ENCODE measurements at places on chromosomes 3 and 15. TPM values are rescaled to one million over a fixed set of nuclear protein-coding genes. Genes with fewer than 3 reads are reported as not detected.

GRCh38 chr3:66567077-66567476 is 66.3 kb upstream of the LRIG1 start:
- DNase-seq: peak; percentile 31

DNA sequence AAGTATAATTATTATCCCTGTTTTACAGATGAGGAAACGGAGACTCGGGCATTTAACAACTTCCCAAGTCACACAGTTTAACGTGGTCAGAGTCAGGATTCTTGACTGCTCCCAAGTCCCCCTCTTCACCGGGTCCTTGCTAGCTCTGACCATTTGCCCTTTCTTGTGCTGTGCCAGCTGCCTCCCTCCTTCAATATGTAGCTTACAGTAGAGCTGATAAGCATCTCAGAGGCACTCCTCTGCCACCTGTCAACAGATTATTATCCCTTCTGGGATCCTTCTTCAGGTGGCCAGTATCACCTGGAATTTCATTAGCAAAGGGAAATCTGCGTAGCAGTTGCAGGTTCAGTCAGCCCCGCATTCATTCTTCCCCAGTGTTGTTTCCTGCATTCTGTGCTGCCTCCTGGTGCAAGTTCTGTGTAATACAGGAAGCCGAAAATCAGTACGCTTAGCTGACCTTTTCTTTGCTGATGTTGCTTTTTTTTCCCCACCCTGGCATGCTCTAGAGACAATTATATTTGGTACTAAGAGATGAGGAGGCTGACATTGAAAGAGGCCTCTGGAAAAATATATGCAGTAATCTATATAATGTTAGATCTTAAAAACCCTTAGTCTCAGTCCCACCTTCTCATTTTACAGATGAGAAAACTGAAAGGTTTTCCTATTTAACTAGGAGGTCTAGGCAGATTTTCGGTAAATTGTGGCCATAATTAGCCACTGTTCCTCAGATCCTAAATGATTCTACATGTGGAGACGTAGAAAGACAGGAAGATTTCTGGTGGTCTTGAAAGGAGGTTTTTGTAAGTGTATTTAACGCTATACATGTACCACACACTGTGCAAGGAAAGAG is 24.8 kb downstream of the TMOD2 start:
- peak; percentile 38 for DNase-seq

DNA sequence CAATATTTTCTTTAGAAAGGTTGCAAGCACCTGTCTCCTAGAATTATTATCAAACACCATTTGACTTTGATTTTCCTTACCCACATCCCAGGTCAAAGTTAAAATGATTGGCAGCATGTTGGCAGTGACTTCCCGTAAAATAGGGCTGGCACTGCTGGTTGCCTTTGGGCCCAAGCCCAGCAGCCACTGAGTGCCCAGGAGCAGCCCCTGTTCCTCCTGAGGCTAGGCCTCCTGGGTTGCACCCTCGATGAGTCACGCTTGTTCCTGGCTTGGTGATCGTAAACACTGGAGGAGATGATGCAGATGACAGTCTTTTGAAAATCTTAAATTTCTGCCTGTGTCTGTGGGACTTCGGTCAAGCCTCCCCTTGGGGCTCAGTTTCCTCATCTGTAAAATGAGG is 290.0 kb downstream of the TLE3 start:
- peak; percentile 85 for DNase-seq

- peak; percentile 89 for DNase-seq
These were observed 59.1 kb upstream of the COL8A1 start for GRCh38 chr3:99579246-99579645.

DNA sequence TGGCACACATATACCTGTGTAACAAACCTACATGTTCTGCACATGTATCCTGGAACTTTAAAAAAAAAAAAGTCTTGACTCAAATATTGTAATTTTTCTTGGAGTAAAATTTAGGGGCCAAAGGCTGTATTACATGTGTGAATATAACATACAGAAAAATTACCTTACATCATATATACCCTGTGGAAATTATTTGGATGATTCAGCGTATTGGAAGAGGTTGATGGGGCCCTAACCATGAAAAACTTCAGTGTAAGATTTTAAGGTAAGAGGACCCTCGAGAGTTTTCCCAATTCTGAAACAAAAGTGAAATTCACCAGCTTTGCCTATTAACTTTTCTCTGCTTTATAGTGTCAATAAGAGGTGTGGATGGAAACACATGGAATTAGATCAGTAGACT is 56.4 kb downstream of the UBE2E2 start:
- DNase-seq: no peak

DNA sequence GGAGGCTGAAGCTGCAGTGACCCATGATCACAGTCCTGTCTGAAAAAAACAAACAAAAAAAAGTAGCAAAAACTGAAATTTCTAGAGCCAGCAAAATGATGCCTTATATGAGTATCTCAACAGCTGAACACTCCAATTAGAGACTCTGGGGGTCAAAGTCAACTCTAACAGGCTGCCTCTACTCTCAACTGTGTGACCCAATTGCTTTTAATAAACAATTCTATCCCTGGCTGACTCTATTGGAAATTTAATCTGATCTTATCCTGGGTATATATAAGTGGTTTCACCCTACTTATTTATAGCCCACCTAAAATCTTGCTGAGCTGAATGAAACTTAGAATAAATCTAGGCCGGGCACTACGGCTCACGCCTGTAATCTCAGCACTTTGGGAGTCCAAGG is 29.0 kb downstream of the SMARCC1 start:
- no peak for DNase-seq

GOLGA8N gene
- 0.49 TPM for total RNA-seq

- DNase-seq: no peak
These were observed 261.4 kb downstream of the FOXP1 start for GRCh38 chr3:71322154-71322553.

GRCh38 chr3:122414391-122414790 is 1.5 kb downstream of the WDR5B start:
- no peak for DNase-seq

DNA sequence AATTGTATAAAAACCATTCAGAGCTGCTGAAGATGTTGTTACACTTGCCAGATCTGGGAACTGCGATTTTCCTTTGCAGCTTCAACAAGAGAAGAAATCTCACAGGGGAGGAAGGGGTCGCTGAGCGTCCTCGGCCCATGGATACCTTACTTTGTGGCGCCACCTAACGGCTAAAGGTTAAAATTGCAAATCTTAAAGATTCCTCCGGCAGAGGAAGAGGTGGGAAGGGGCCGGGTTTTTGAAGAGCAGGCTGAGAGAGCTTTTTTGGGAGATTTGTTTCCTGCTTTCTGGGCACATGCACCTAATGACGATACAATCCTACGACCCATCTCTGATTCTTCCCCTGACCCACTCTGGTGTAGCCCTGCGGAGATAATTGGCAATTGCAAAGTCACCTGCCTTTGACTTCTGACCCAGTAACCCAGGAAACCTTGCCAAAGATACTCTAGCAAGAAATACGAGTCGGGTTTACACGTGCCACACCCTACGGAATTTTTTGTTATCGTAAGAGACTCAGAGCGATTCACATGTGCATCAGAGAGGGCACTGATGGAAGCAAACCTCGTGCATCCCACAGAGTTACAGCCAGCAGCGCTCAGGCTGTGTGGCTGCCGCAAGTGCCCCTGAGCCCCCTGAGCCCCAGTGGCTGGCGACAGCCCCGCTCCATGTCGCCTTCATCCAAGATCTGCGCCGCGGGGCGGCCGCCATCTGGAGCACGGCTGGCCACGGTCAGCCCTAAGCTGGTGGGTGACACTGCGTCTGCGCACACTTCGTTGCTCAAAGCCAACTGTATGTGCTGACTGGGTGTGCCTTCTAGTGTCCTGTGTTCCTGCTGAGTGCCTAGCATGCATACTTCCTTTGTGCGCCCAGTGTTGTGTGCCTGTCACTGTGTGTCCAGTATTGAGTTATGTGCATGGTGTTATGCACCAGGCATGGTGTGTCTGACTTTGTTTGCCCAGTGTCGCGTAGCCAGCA is 55.2 kb upstream of the CHRNA7 start:
- DNase-seq: peak; percentile 29

DNA sequence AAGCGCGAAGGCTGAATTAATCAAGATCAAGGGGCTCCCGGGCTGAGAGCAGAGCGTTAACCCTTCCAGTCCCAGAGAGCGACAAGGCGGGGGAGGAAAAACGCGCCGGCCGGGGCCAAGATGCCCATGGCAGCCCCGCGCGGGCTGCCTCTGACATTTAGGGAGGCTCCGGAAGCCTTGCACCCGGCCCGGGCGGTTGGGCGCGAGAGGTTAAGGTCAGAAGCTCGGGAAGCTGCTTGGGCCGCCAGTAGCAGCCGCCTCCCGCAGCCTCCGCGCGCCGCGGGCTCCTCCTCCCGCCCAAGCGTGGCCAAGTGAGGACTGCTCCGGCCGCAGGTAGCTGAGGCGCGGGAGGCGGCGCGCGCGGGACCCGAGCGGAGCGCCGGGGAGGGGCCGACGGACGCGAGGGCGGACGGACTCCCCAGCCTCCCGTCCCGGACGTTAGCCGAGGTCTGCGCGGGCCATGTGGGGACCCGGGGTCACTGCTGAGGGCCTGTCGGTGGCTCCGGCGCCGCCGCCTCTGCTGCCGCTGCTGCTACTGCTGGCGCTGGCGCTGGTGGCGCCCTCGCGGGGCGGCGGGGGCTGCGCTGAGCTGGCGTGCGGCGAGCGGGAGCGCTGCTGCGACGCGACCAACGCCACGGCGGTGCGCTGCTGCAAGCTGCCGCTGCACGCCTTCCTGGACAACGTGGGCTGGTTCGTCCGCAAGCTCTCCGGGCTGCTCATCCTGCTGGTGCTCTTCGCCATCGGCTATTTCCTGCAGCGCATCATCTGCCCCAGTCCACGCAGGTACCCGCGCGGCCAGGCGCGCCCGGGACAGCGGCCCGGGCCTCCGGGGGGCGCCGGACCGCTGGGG is at the start of gene C3orf80:
TSS of gene C3orf80 (plus strand) at position 247 of the 850 bp plus-strand sequence. CDS start at position 461, 214 bp downstream.
- DNase-seq: peak; percentile 56

GABRB3 gene
- not detected for total RNA-seq

NANOGP8 gene
- total RNA-seq: not detected

ZNF106 gene
- 37.0 TPM for total RNA-seq

GRCh38 chr3:67017211-67017610 is 19.1 kb downstream of the KBTBD8 start:
- DNase-seq: peak; percentile 54

DNA sequence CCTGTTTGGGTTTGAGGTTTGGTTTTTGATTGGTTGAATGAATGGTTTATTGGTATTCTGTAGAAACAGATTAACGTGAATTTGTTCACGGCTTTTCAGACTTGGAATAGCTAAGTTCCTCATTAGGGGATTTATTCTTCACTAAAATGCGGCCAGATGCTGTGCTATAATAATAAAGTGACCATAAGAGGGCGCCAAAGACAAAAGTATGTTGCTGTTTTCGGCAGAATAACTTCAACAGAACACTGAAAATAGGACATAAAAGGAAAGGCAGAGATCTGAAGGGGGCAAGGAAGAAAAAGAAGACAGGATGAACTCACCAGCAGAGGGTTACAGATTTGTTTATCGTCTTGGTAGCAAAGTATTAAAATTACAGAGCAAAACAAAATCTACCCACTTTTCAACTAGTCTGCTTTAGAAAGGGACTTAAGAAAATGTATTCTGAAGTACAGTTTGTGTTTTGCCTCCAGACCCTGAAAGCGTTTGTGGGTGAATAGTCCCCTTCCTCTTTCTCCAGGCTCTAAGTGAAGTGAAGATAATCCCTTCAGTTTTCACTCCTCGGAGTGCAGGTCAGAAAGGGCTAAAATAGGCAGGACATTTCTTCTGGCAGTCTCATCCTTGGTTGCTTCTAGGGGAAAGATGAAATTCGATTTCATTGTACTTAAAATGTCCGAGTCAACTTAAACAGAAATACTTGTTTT is 147.6 kb downstream of the IL20RB start:
- DNase-seq: peak; percentile 63

- no peak for DNase-seq
These were observed 466 bp upstream of the HCN4 start for GRCh38 chr15:73369154-73369694.

- DNase-seq: peak; percentile 70
These were observed 48.5 kb downstream of the ITGA11 start for GRCh38 chr15:68383161-68384074.

- DNase-seq: peak; percentile 28
These were observed 490 bp downstream of the TOMM70 start for GRCh38 chr3:100400419-100400779.

DNA sequence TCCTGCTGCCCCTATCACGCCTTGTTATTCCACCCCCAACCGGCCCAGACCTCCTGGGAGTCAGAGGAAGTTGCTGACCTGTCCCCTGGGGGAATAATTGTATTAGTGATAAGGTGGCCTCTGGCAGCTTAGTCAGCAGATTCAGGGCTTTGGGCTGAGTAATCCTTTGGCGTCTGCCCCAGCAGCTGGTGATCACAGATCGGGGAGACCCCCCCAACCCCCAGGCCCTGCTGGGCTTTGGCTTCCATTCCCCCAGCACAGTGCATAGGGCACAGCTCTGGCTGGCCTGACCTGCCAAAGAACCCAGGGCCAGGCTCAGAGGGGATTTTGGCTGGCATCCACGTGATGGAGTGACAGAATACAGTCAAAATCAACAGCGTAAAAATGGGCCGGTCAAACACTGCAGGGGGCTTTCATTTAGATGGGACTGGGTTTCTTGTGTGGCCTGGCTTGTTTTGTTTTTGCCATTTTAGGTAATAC is 3.9 kb upstream of the NR2E3 start:
- peak; percentile 81 for DNase-seq

GRCh38 chr3:13088028-13089006 is 15.1 kb upstream of the IQSEC1 start:
- no peak for DNase-seq

DNA sequence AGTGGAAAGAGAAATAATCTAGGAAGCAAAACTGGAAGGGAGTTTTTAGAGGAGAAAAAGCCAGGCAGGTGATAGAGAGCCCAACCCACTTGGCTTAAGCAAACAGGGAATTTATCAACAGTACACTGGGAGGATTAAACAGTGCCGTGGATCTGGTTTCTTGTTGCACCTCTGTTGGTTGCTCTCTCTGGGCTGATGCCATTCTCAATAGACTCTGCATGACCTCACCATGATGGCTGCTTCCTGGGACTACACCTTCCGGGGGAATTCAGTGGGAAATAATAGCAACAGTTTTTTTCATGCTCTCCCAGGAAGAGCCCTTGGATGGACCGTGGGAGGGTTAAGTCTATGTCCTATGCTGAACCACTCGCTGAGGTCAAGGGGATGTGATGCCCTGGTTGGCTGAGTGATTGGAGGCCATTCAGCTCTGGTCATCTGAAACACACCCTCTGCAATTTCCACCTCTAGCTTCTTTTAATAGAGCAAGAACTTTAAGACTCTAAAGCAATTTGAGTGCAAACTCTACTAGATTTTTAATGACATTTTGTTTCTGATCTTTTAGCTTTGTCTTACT is 74.2 kb downstream of the EPHB1 start:
- peak; percentile 22 for DNase-seq

- DNase-seq: peak; percentile 95
These were observed 430.7 kb upstream of the CFAP20DC start for GRCh38 chr3:59480486-59480995.

DNA sequence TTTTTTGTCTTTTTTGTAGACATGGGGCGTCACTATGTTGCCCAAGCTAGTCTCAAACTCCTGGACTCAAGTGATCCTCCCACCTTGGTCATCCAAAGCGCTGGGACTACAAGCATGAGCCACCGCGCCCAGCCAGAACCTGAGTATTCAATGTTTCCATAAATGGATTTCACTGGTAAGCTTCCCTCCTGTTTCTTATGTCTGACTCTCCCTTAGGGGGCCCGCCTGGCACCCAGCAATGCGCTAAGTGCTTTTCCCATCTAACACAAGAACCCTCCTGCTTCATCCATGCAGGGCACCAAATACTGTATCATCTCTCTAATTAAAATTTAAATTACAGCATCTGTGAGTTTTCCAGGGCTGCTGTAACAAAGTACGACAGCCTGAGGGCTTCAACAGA is 44.9 kb downstream of the KLF15 start:
- DNase-seq: no peak
